G401 (cell line): ENCODE measurements at places on chromosomes 2 and 18. TPM values are rescaled to one million over a fixed set of nuclear protein-coding genes. Genes with fewer than 3 reads are reported as not detected.

DNA sequence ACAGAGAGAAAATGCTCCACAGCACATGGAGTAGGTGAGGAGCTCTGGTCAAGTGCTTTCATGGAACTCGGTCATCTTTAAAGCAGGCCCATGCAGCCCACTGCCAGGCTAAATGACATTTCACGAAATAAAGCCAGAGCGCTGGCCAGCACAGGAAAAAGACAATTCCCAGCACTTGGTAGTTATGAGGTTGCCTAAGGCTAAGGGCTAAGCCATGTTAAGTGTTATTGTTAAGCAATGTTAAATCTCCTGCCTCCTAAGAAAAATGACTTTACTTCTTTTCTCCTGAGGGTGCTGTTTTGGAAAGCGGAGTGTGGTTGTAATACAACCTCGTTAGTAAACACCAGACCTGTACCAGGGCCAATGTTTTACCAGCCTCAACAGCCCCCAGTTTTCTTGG, 125.9 kb upstream of the NRP2 start:
- no peak for DNase-seq

DNA sequence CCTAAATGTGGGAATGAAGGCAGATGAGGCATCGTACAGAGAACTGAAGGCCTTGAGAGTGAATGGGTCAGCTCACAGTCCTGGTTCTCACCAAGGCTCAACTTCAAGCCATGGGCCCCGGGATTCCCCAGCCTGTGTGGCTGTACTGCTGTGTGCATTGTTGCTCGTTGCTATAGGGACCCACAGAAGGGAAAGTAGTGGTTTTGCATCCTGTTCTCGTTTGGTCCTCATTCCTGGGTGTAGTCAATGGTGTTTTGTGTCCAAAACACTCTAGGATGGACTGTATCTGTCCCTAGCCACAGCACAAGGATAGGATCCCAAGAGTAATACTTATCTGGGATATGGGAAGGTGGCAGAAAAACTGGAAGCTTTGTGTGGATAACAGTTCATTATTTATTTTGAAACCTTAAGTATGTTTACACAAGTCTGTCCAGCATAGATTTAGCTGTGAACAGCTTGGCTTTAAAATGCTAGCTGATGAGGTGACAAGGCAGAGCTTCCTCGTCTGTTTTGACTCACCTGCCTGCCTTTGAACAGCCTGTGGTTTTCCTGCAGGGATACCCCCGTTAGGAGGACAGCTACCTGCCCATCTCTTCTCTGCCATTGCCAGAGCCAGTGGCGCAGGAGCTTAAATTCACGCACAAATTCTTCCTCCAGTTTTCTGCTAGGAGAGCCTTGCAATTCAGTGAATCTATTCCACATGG, 85.0 kb downstream of the WDSUB1 start:
- no peak for DNase-seq

DNA sequence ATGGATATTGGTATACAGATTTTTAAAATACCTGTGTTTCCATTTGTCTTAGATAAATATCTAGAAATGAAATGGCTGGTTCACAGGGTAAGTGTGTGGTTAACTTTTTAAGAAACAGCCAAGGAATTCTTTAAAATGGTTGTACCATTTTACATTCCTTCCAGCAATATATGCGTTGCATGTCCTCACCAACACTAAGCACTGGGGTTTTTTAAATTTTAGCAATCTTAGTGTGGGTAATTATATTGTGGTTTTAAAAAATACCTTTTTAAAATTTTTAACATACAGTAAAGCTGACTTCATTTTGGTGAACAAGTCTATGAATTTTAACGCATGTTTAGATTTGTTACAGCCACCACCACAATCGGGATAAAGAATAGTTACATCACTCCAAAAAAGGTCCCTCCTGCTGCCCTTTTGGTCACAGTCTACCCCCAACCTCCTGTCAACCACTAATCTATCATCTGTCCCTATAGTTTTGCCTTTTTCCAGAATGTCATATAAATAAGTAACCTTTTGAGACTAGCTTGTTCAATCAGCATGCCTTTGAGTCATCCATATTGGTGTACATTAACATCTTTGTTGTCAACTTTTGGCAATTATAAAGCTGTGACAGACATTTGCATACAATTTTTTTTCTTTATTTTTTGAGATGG, 128.1 kb upstream of the MSTN start:
- no peak for DNase-seq

DNA sequence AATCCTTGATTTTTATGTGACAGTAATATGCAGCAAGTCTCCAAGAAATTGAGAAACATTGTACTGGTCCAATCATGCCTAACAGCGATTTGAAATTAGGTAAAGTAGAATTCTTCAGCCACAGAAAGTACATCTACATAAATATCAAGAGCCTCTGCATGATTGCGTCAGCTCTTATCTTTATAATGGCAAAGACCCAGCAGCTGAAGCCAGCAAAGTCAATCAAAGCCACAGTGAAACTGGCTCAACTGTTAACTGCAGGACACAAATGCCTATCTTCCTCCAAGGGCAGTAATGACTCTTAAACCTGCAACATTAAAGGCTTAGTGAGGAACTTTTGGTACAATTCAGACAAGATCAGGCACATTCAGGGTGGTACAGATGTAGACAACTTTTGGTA, 102.5 kb downstream of the BARD1 start:
- no peak for DNase-seq

DNA sequence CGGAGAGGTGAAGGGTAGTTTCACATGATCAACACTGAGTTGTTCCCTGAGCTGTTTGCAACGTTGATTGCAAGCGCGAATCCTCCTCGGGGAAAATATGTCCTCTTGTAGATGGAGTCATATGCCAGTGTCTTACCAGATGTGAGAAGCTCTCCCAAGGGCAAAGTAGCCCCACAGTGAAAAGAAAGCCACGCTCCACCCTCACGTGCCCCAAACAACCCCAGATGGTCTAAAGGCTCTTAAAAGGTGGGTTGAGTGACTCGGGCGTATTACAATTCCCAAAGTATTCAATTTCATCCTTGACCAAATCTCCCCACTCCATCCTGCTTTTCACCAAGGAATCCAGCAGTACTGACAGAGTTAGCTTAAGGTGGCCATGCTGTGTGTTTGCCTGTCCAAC, 332.1 kb upstream of the SOX11 start:
- DNase-seq, result no peak

The MYCN gene
- total RNA-seq, result not detected in 2 replicates

The TRIM43 gene
- total RNA-seq, result 0.12 and 6.3 TPM in 2 replicates

The IL36G gene
- not detected in 2 replicates for total RNA-seq
